ENCODE measurements at places on chromosomes 3 and 15.

DNA sequence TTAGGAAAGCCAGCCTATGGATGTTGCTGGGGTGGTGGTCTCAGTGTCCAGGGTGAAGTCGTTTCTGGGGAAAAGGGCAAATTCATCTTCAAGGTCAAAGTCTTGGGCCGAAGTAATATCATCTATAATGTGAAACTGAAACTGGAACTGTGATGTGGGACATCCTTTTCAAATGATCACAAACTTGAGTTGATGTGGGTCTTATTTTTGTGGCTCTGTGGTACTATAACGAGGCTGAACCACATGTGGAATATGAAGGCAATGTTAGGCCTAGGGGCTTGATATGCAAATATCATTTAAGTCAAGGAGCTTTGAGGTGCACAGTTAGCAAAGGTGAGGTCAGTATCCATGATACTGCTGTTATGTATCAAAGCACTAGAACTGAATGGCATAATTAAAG, 1.5 kb upstream of the CD200R1L start:
- DNase-seq = no peak

- DNase-seq = peak; percentile 37
Measured at GRCh38 chr15:77393471-77393840, 26.4 kb downstream of the PEAK1 start.

DNA sequence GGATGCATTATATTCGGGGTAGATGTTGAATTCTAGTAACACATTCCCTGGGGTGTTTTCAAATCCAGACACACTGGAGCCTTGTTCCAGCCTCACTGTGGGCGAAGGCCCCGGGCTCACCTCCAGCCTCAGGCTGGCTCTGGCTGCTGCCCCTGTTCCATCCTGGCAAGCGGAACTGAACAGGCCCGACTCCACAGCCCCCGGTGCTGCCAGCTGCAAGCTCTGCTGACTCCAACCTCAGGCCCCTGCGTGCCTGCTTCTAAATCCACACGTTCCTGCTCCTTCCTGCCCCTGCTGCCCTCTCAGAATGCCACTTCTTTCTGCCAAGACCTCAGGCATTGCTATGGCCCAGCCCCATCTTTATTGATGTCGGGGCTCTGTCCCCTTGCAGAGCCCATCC, 90.6 kb downstream of the LIPC start:
- no peak for DNase-seq

DNA sequence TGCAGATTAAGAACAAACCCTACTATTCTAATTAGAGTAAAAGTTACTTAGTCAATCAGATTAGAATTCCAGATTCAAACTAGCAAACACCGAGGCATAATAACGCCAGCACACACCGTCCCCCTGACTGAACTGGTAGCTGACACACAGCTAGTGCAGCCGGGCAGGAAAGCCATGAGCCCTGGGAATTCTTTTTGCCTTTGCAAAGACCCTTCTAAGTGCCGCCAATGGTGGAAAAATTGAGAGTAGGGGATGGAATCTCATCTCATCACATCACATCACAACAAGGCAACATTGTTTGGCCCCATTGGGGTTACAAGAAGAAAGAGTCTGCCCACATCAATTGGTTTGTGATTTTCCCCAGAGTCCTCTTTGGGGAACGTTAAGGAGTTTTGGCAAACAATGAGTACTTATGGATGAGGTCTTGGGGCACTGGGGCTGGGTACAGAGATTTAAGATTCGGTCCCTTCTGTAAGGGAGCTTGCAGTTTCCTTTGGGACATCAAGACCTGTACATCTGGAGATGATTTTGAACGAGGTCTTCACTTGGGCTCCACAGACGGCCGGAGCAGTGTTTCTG, 120.4 kb upstream of the MEF2A start:
- DNase-seq = no peak

- DNase-seq = no peak
Measured at GRCh38 chr3:123623346-123623880, 38.6 kb upstream of the HACD2 start.

DNA sequence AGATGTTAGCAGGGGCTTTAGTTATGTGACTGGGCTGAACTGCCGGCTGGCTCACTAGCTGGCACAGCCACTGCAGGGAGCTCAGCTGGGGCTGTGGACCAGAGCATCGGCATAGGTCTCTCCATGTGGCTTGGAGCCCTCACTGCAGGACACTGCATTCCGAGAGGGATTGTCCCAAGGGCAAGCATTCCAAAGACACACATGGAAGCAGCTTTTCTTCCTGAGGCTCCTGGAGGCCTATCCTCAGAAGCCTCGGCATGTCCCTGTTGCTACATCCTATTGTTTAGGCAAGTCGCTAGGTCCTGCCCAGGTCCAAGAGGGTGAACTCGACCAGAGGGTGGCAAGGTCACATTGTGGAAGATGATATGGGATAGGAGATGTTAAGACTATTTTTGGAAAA, 209.8 kb downstream of the PLCL2 start:
- DNase-seq = no peak

- no peak for DNase-seq
Measured at GRCh38 chr3:117745516-117745915, 1035.9 kb downstream of the TUSC7 start.

- DNase-seq = no peak
Measured at GRCh38 chr3:146650691-146651442, 45.7 kb upstream of the PLSCR5 start.

GRCh38 chr15:85414495-85414894, 34.1 kb downstream of the AKAP13 start:
- peak; percentile 14 for DNase-seq

- DNase-seq = no peak
Measured at GRCh38 chr3:113614402-113614801, 82.0 kb downstream of the USF3 start.

DNA sequence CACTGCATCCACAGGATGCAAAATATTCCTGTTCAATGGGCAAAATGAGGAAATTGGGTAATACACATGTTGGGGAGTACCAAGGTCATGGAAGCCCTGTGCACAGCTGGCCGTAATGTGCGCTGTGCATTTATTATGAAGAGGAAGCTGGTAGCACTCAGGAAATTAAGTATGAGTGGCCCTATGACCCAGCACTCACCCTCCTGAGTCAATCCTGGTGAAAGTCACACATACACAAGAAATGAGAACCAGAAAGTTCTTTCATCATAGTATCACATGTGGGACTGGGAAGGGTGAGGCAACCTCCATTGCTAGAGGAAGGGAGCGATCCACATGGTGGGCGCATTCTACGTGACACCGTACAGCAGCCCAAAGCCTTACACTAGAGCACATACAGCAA, 11.4 kb upstream of the PRR20G start:
- DNase-seq = no peak

- no peak for DNase-seq
Measured at GRCh38 chr3:104080088-104080626, 1286.6 kb upstream of the ALCAM start.

GRCh38 chr3:112847692-112848091, 1.0 kb upstream of the CD200R1L start:
- DNase-seq = no peak

DNA sequence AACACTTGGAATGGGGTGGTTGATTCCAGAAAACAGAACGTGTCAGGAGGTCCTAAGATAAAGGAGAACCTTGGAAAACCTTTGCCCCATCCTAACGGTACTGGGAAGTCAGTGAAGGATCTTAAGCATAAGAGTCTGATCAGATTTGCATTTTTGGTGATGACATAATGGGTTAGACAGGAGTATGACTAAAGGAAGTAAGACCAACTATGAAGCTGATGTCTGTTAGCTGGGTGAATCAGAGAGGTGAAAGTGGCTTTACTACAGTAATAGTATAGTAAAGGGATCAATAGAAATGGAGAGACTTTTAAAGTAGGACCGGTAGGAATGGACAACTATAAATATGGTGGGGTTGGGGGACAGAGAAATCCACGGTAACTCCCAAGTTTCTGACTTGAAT, 12.6 kb downstream of the GTF2A2 start:
- DNase-seq = no peak

Data from AG08395 (cell line).